ENCODE measurements at places on chromosomes 6 and 20.

DNA sequence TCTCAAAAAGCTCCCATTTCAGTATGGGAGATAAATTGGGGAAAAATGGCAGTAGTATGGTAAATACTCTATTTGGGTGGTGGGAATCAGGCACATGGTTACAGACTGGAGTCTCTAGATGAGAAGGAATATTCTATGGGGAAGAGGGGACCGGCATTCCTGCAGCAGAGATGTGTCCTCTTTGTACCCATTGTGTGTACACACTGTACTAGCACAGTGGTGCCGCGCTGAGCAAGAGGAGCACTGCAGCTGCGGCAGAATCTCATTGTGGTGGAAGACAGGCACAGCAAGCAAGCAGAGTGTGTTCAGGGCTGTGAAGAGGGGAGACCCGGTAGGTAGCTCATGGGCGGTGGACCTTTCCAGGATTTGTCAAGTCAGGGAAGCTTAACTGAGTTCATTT, 13.0 kb downstream of the AFDN start:
- DNase-seq = no peak

GRCh38 chr6:4399656-4400055, 264.3 kb upstream of the ECI2 start:
- no peak for DNase-seq

GRCh38 chr6:83490217-83490807, 22.0 kb upstream of the PRSS35 start:
- DNase-seq = no peak

GRCh38 chr20:24109008-24109407, 120.4 kb upstream of the GGTLC1 start:
- DNase-seq = no peak

DNA sequence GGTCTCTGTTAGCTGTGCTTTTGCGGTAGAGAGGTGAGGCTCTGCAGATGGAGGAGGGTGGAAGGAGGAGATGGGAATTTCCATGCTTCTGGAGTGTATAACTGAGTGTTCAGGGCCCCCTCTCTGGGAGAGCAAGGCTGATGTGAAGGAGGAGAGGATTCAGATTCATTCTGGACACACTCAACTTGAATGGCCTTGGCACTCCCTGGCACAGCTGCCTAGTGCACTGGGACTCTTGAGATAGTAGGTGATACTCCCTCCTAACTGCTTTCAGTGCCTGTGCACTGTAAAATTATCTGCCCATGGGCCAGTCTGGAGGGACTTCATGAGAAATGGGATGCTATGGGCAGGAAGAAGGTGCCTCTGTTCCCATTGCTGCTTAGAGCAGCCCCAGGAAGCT, 54.2 kb upstream of the MYL9 start:
- no peak for DNase-seq

GRCh38 chr6:4889701-4890100, 113.5 kb downstream of the CDYL start:
- DNase-seq = no peak

DNA sequence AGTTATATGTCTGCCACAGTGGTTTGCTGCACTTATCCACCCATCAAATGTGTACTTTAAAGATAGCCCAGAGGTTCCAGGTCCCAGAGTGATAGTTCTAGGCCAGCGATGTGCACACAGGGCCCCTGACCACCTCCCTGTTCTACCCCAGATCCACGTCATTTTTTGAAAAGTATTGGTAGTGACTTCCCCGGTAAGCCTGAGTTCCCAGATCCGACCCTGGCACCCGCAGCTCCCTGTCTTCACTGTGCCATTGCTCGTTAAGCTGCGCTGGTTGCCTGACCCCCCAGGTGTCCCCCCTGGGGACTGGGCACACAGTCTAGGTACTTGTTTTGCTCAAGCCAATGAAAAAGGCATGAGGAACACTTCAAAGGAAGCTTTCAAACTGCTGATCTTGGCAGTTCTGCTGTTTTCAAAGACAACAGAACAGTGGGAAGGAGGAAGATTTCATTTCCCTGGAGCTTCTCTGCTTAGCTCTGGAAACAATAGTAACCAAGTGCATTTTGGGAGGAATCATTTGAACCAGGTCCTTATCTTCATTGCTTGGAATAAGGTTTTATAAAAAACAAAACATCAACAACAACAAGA, 116.3 kb upstream of the TAB2 start:
- no peak for DNase-seq

- DNase-seq = no peak
Observed at GRCh38 chr6:45473121-45473993, 95.6 kb upstream of the SUPT3H start.

- no peak for DNase-seq
Observed at GRCh38 chr6:158389193-158389919, 77.1 kb downstream of the TULP4 start.

DNA sequence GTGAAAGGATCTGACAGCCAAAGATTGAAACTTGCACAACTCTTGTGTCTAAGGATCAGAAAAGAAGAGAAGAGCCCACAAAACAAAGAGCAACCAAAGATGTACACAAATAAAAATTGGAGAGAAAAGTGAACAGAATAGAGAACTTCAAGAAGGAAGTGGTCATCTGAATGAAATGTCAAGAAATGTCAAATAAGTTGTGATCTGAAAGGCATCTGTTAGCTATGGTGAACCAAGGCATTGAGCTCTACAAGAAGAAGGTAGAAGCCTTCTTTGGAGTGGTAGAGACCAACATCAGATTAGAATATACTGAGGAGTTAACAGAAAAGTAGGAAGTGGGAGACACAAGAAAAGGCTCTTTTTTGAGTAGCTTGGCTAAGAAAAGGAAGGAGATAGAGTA, 28.5 kb downstream of the IL17F start:
- DNase-seq = no peak

DNA sequence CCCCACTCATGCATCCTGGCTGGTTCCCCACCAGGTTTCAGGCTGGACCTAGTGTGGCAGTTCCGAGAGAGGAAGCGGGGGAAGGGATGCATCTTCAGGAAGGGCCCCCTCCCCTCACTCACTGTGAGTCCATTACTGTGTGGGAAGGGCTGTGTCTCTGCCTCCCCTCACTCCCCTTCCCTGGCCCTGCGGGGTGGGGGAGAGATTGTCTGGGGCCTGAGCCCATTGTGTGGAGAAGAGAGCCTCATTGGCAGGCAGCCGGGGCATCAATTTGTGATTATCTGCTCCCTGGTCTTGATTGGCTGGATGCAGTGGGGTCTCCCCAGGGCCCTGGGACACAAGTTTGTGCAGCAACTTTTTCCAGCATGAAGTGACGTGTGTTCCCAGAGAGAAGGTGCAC, 4.1 kb upstream of the MYT1 start:
- DNase-seq = no peak

DNA sequence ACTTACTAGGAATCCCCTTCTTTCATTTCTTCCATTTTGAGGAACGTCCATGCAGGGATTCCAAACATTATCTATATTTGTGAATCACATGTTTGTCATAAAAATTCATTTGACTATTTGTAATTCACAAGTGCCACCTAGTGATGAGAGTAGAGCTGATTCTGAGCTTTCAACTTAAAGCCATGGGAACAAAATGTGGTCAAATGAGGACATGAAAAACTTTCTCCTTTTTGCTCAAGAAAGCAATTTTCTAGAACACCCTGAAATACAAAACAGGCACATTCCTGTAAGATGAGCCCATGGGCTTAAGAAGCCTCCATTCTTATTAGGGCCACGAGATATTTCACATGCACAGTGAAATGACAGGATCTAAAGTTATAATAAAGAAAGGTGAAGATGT, 12.3 kb downstream of the MAP3K7 start:
- no peak for DNase-seq

DNA sequence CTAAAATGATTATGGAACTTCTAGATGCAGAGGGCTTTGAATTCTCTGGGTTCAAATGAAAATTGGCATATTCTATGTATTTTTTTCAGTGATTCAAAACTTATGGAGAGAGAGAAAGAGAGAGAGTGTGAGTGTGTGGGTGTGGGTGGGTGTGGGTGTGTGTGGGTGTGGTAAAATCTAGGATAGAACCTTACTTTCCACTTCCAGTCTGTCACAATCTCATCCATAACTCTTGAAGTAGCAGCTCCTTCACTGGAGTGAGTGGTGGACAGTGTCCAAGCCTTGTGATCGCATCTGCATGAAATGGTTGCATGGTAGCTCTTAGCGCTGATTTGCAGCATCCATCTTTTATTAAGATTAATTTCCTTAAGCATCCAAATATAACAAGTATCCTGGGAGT, 37.7 kb downstream of the ADGB start:
- no peak for DNase-seq

- DNase-seq = no peak
Observed at GRCh38 chr6:57207141-57207540, 15.0 kb downstream of the RAB23 start.
